ENCODE measurements at places on chromosomes 3 and 15. TPM values are rescaled to one million over a fixed set of nuclear protein-coding genes. Genes with fewer than 3 reads are reported as not detected.

DNA sequence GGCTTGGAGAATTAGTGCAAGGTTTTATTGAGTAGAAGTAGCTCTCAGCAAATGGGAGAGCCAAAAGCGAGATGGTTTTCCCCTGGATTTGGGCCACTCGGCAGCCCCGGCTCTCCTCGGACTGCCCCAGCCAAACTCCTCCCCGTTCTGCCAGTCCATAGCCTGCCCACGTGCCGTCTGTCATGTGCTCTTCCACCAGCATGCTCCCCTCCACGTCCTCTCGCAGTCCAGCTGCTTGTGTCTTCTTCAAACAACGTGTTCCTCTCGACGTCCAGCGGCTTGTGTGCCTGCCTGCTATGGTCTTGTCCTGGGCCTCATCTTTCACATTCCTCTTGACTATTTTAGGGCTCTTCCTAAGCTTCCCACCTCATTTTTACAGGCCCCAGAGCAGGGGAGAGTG lies 16.7 kb upstream of the SECISBP2L start:
- DNase-seq, result no peak
- H3K4me1 ChIP-seq, result no peaks in the 10 kb centered on the region
- no peak overlapping the region for H3K27ac ChIP-seq
- no peak overlapping the region for H3K4me3 ChIP-seq
- H3K36me3 ChIP-seq, result no peaks in the 10 kb centered on the region

ARIH1 gene
- 73.1 TPM for total RNA-seq

STRA6 gene
- 0.39 TPM for total RNA-seq

SERPINI1 gene
- 2.0 TPM for total RNA-seq

PIF1 gene
- 1.3 TPM for total RNA-seq

DNA sequence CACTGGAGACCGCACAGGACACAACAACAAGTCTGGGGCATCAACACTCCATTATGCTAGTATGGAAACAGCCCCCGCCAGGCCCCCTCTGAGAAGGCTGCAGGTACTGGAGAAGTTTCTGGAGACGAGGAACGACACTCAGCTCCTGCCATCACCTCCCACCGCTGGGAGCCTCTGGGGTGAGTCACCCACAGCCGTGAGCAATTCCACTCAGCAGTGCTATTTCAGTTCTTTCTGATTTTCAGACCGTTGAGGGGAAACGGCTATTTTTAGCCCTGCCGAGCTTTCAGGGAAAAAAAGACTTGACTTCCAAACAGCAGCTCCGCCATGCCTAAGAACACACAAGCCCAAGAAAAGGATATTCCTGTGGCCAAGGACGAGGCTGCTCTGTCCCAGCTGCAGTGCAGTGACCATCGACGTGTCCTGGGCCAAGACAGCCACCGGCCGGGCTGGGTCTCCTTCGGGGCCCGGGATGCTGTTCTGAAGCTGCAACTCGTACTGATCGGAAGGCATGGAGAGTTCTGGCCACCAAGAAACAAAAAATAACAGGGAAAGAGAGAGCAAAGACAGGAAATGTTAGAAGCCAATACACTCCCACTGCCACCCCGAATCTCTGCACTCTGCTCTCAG lies 40.8 kb downstream of the NUP210 start:
- no peak for DNase-seq
- no peaks in the 10 kb centered on the region for H3K27me3 ChIP-seq
- no peak overlapping the region for H3K4me3 ChIP-seq
- no peaks in the 10 kb centered on the region for H3K4me1 ChIP-seq
- H3K27ac ChIP-seq, result no peak overlapping the region

- no peak overlapping the region for H3K27ac ChIP-seq
- no peaks in the 10 kb centered on the region for H3K27me3 ChIP-seq
- H3K36me3 ChIP-seq, result no peaks in the 10 kb centered on the region
- H3K4me3 ChIP-seq, result no peak overlapping the region
- no peaks in the 10 kb centered on the region for H3K4me1 ChIP-seq
These were observed 500.5 kb downstream of the TBL1XR1 start for GRCh38 chr3:176696816-176697215.

TM4SF4 gene
- not detected for total RNA-seq

GRCh38 chr3:63385629-63386028 lies 107.5 kb downstream of the SYNPR start:
- H3K27me3 ChIP-seq, result no peaks in the 10 kb centered on the region
- H3K36me3 ChIP-seq, result no peaks in the 10 kb centered on the region
- no peak overlapping the region for H3K4me3 ChIP-seq
- DNase-seq, result no peak

DNA sequence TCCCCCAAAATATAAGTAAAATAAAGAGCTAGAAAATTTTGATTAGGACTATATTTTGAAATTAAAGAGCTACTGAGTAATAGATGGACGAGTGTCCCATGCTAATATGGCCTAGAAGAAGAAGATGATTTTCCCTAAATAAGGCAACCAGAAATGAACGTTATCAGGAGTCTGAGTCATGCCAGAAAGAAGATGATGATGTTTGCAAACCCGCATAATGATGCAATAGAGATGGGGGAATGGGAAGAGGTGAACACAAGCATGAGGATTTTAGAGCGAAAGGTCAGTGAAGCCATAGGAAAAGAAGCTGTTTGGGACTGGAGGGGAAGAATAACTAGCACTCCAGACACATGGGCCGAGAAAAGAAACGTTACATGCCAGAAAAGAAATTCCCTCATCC lies 71.7 kb downstream of the FGF12 start:
- no peak overlapping the region for H3K27ac ChIP-seq
- no peak for DNase-seq
- no peaks in the 10 kb centered on the region for H3K36me3 ChIP-seq
- H3K4me3 ChIP-seq, result no peak overlapping the region
